ENCODE measurements at places on chromosomes 5 and 9.

DNA sequence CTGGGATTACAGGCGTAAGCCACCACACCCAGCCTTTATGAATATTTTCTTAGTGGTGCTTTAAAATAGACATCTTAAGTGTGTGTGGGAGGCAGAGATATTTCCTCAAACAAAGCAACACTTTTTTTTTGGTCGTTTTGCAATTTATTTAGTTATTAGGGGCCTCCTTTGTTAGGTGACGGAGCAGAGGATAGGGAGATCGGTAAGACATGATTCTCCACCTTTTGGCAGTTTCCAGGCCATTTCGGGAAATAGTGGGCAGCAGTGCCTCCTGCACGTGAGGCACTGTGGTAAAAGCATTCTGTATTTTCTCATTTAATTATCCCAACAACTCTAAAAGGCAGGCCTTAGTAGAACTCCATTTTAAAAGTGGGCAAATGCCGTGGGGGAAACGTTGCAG lies 1.9 kb downstream of the OCLN start:
- no peak for DNase-seq

GRCh38 chr5:141504216-141504615 lies 15.3 kb downstream of the PCDHGC5 start:
- no peak for DNase-seq

GRCh38 chr5:99926463-99926862 lies 608.7 kb upstream of the FAM174A start:
- DNase-seq: no peak

- no peak for DNase-seq
These were observed 8.5 kb downstream of the LCP2 start for GRCh38 chr5:170289121-170289520.

DNA sequence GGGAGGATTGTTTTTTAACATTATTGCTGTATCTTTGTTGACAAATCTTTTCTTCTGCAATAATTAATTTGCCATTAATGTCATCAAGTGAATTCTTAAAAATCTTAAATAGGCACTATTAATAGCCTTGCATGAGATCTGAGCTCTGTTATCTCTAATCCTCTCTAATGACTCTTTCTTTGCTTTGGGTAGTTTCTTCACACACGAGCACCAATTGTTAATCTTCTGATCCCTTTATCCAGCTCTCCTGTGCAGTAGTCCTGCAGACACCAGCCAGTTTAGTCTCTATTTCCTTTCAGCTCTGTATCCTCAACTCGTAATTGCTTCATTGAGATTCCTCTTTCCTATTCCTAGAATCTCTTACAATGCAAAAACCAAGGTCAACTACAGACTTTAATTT lies 8.1 kb downstream of the SPINK14 start:
- DNase-seq: no peak

- no peak for DNase-seq
These were observed 114.4 kb upstream of the ZNF366 start for GRCh38 chr5:72621576-72621975.

- DNase-seq: no peak
These were observed 46.1 kb upstream of the RAI14 start for GRCh38 chr5:34609951-34610441.

GRCh38 chr5:174612686-174613085 lies 111.7 kb upstream of the MSX2 start:
- no peak for DNase-seq

DNA sequence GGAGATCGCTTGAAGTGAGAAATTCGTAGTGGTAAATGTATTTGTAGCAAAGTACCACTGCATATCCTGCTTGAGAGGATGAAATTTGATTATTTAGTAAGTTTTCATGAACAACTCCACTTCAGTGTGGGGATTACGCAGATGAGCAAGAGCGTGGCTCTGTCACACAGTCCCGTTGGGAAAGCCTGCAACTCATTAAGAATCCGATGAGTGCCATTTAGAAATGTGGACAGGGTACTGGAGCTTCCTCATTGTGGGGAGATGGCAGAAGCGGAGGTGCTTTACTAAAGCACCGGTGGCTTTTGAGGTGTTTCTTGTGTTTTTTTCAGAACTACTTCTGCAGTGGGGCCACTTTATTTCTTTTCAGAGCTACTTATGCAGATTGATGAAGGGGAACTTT lies 1.4 kb downstream of the TJP2 start:
- no peak for DNase-seq

- no peak for DNase-seq
These were observed 617.9 kb upstream of the CDH18 start for GRCh38 chr5:20605732-20606525.

DNA sequence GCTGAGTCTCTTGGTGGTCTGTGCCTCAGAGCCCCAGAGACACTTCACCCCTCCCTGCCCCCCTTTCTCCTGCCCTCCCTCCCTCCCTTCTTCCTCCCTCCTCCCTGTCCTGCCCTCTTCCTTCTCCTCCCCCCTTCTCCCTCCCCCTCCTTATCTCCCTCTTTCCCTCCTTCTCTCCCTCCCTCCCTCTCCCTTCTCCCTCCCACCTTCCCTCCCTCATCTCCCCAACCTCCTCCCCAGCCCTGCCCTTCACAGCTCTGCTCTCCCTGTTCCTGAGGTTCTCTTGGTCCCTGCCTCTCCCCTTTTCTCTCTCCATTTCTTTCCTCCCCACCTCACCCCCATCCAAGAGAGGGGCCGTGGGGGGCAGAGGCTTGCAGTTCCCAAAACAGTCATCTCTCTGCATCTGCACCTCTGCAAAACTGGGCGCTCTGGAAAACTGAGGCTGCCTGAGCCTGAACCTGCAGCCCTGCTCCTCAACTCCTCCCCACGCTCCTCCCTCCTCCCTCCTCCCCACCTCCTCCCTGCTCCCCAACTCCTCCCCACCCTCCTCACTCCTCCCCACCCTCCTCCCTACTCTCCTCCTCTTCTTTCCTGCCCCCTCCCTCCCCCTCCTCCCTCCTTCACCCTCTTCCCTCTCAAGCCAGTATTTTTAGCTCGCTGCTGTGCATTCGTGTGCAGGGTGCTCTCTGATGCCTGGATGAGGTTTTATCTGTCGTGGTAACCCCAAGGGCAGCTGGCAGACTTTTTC lies 219.1 kb downstream of the C9orf50 start:
- DNase-seq: no peak

GRCh38 chr9:38281917-38282316 lies 110.6 kb upstream of the ALDH1B1 start:
- no peak for DNase-seq

GRCh38 chr5:31197183-31197582 lies 3.7 kb downstream of the CDH6 start:
- no peak for DNase-seq

DNA sequence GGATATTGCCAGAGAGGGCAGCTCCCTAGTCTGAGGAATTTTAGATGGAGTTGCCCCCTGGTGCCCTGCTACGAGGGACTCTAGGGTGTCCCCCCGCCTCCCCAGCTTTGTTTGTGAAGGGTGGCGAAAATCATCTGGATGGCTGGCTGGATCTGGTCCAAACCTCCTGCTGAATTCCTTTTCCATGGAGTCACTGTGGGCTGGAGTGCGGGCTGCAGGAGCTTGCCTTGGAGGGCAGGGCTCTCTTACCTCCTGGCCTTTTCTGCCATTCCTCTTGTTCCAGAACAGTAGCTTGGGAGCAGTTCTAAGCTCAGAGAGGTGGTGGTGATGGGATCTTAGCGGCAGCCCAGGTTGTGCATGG lies 2.1 kb downstream of the SYNPO start:
- DNase-seq: no peak

- DNase-seq: no peak
These were observed 8.8 kb downstream of the GRIN1 start for GRCh38 chr9:137147793-137148160.

DNA sequence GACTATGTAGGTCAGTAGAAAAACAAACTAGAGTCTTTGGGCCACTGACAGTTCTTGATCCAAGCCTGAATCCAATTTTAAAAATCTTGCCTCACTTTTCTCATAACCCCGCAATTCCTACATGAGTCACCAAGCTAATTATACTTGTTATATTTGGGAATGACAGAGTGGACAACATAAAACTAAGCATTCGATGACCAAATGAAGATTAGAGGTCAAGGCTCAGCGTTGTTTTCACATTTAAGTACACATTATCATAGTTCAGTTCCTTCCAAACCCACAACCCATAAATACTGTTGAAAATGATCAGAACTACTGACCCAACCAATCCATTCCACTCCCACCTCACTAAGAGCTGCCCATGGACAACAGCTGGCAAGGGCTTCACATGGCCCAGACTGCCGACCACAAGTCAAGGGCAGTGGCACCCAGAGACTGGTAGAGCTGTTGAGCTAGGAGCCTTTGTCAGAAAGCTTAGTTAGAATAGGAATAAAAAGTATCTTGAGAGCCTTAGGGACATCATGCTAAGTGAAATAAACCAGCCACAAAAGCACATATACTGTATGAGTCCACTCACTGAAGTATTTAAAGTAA lies 64.2 kb downstream of the MYO10 start:
- DNase-seq: no peak

DNA sequence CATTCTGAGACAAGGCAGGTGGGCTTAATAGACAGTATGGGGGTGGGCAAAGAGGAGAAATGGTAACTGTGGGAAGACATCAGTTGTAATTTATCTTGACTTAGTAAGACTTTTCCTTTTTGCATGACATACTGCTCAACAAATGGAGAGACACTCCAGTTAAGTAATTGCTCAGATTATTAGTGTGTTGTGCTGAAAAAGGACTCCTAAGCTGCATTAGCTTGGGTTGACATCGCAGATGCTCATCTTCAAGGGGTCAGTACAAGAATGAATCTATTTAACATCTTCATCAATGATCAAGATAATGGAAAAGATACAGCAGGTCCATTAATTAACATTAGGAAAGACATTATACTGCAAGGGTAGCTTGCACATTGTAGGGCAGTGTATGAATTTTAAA lies 181.1 kb upstream of the ELAVL2 start:
- no peak for DNase-seq

DNA sequence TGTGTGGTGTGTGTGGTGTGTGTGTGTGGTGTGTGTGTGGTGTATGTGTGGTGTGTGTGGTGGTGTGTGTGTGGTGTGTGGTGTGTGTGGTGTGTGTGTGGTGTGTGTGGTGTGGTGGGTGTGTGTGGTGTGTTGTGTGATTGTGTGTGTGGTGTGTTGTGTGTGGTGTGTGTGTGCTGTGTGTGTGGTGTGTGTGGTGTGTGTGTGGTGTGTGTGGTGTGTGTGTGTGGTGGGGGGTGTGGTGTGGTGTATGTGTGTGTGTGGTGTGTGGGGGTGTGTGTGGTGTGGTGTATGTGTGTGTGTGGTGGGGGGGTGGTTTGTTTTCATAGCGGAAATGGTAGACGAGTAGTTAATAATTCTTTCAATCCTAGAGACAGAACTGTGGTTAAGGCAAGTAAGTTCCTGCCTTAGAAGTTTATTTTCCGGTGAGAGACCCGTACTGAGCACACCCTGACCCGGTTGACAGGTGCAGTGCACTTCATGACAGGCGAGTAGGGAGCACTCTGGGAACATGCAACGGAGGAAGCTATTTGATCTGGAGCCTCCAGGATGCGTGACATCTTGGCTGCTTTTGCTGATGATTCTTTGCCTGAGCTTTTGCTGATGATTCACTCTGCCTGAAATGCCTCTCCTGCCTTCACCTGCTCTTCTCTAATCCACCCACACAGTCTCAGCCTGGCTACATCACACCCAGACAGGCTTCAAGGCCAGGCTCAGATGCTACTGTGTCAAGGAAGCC lies 21.7 kb upstream of the FAT2 start:
- no peak for DNase-seq

GRCh38 chr9:118985851-118986250 lies 383.4 kb downstream of the BRINP1 start:
- DNase-seq: no peak

DNA sequence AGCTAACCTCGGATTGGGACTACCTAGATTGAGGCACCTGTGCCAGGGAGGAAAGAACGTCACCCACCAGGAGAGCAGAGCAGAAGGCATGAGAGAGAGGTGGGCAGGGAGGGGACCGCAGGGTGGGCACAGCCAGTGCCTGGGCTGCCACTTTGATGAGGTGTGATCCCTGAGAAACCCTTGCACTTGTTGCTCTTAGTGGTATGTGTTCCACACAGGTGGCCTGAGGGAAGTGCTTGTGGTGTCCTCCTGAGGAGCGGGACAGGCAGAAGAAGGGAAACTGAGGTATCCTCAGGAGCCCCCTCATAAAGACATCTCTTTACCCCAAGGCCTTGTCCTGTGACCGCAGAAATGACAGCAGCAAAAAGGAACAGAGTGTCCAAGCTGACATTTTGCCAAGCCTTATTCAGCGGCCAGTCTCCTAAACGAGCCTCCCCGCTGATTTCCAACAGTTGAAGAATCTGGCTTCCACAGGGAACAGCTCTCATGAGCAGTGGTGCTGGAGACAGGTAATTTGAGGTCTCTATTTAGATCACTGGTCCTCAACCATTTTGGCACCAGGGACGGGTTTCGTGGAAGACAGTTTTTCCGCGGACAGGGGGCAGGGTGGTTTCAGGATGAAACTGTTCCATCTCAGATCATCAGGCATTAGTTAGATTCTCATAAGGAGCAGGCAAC lies 82.4 kb downstream of the FOXD1 start:
- no peak for DNase-seq

DNA sequence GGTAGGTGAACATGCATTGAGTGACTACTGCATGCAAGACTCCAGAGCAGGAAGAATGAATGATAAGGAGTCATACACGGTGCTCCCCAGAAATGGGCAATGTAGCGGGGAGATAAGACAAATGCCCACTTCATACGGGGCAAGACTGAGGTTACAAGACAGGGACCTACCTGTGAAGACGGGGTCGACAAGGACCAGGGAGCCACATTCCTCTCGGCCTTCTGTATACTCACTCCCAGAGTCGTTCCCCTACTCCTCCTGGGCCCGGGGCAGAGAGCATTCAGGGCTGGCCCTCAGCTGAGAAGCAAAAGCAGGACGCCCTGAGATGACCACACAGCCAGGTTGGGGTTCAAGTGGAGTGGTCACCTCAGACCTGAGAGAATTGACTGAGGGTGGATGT lies 26.7 kb downstream of the PITX1 start:
- no peak for DNase-seq

DNA sequence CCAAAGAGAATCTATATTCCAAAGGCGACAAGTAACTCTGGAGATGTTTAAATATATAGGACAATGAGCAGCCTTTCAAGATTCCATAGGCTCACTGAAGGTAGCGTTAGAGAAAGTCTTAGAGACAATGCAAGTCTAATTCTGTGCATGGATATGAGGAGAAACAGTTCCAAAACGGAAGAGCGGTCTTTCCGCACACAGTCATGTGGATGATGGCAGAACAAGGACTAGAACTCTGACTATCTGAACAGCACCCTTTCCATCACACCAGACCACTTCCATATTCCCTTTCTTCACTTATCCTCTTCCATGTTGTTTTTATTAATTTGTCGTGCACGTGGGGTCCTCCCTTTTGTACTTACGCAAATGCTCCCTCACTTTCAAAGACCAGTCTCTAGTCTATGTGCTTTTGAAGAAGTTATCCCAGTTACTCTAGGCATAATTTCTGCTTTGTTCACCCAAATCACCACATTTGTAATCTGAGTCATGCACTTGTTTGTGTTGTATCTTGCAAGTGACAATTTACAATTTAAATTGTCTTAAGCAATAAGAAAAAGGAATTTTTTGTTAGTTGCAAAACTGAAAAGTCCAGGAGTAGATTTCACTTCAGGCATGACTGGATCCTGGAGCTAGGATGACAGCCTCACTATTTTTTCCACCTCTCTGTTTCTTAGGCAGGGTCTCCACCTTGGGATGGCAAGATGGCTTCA lies 116.0 kb upstream of the ADRA1B start:
- DNase-seq: no peak

- peak; percentile 96 for DNase-seq
These were observed 389.1 kb downstream of the GADD45G start for GRCh38 chr9:89993678-89994630.

- no peak for DNase-seq
These were observed at the start of gene PTPDC1 for GRCh38 chr9:94084314-94084713. Gene PTPDC1, plus strand, starts transcription at chr9:94084464. Its CDS starts 67 bp downstream, at chr9:94084531.
